ENCODE measurements at places on chromosomes 3 and 15. TPM values are rescaled to one million over a fixed set of nuclear protein-coding genes. Genes with fewer than 3 reads are reported as not detected.

- no peaks in the 10 kb centered on the region for H3K4me1 ChIP-seq
- H3K27me3 ChIP-seq = no peaks in the 10 kb centered on the region
- H3K27ac ChIP-seq = no peak overlapping the region
- no peaks in the 10 kb centered on the region for H3K36me3 ChIP-seq
- DNase-seq = no peak
- H3K4me3 ChIP-seq = no peak overlapping the region
These were observed 39.4 kb upstream of the TBL1XR1 start for GRCh38 chr3:177236704-177237103.

GRCh38 chr3:113153499-113154107 lies 57.8 kb upstream of the BOC start:
- H3K27ac ChIP-seq = no peak overlapping the region
- no peak overlapping the region for H3K4me3 ChIP-seq
- H3K4me1 ChIP-seq = no peaks in the 10 kb centered on the region
- no peaks in the 10 kb centered on the region for H3K36me3 ChIP-seq
- no peak for DNase-seq

GRCh38 chr3:189344996-189345395 lies 173.2 kb downstream of the TPRG1 start:
- no peaks in the 10 kb centered on the region for H3K36me3 ChIP-seq
- DNase-seq = no peak
- no peaks in the 10 kb centered on the region for H3K4me1 ChIP-seq
- H3K27me3 ChIP-seq = no peaks in the 10 kb centered on the region

GRCh38 chr3:30342318-30343060 lies 263.9 kb upstream of the TGFBR2 start:
- peak overlapping the region; percentile 79 for H3K27ac ChIP-seq
- peaks cover 3% of the 10 kb centered on the region for H3K4me1 ChIP-seq
- no peak for DNase-seq
- no peaks in the 10 kb centered on the region for H3K27me3 ChIP-seq
- no peaks in the 10 kb centered on the region for H3K36me3 ChIP-seq

GRCh38 chr3:71784914-71785531 lies at the start of gene PROK2:
PROK2 (minus strand) TSS chr3:71785148; CDS start chr3:71785052, 96 bp downstream.
- no peaks in the 10 kb centered on the region for H3K36me3 ChIP-seq
- peak; percentile 78 for DNase-seq
- H3K4me1 ChIP-seq = no peaks in the 10 kb centered on the region
- H3K27ac ChIP-seq = no peak within 1 kb of the TSS
- H3K4me3 ChIP-seq = no peak within 1 kb of the TSS
- H3K27me3 ChIP-seq = no peaks in the 10 kb centered on the region

GRCh38 chr3:98445949-98446406 lies 17.0 kb upstream of the OR5K1 start:
- no peaks in the 10 kb centered on the region for H3K36me3 ChIP-seq
- H3K27ac ChIP-seq = no peak overlapping the region
- H3K4me1 ChIP-seq = no peaks in the 10 kb centered on the region
- H3K27me3 ChIP-seq = no peaks in the 10 kb centered on the region
- H3K4me3 ChIP-seq = no peak overlapping the region

GRCh38 chr15:70579766-70580165 lies 183.6 kb downstream of the UACA start:
- no peak overlapping the region for H3K4me3 ChIP-seq
- no peaks in the 10 kb centered on the region for H3K36me3 ChIP-seq
- H3K27ac ChIP-seq = no peak overlapping the region
- no peak for DNase-seq

GRCh38 chr3:42505849-42506410 lies 3.5 kb downstream of the VIPR1 start:
- no peaks in the 10 kb centered on the region for H3K36me3 ChIP-seq
- H3K4me1 ChIP-seq = no peaks in the 10 kb centered on the region
- no peaks in the 10 kb centered on the region for H3K27me3 ChIP-seq
- H3K27ac ChIP-seq = no peak overlapping the region
- peak; percentile 11 for DNase-seq

GRCh38 chr3:117074826-117075225 lies 365.2 kb downstream of the TUSC7 start:
- H3K27me3 ChIP-seq = no peaks in the 10 kb centered on the region
- H3K27ac ChIP-seq = no peak overlapping the region
- DNase-seq = no peak
- H3K4me1 ChIP-seq = no peaks in the 10 kb centered on the region

DNA sequence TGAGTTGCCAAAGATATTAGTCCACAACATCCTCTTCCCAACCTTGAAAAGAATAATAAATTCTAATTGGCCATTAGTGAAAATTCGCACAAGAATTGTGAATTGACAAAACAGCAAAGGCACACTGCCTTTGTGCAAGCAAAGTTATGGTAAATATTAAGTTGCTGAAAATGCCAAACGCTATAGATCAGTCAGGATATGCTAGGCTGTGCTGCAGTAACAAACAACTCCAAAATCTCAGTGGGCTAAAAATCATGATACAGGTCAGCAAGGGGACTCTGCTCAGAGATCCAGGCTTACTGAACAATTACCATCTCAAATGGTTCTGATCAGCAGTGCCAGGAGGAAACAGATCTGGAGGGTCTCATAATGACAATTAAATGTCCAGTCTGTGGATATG lies 238.0 kb upstream of the IGF1R start:
- no peaks in the 10 kb centered on the region for H3K4me1 ChIP-seq
- no peak overlapping the region for H3K27ac ChIP-seq
- no peak for DNase-seq
- H3K4me3 ChIP-seq = no peak overlapping the region
- H3K36me3 ChIP-seq = no peaks in the 10 kb centered on the region
- H3K27me3 ChIP-seq = no peaks in the 10 kb centered on the region

DNA sequence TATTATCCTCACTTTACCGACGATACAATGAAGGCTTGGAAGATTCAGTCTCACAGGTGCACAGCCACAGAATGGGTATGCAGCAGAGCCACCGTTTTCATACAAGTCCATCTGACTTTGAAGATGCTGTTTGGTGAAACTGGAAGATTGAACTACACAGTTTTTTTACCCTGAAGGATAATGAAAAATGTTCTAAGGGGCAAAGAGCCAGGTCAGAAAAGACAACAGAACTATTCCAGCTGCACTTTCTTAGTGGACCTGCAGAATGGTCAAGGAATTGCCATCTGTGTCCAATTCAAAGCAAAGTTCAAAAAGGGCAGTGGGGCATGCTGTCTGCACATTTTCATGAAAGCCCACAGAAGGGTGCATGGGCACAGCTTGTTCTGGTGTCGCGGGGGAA lies 127.6 kb upstream of the PDZRN3 start:
- no peak overlapping the region for H3K4me3 ChIP-seq
- DNase-seq = no peak
- H3K27me3 ChIP-seq = no peaks in the 10 kb centered on the region
- no peaks in the 10 kb centered on the region for H3K4me1 ChIP-seq

- H3K4me1 ChIP-seq = no peaks in the 10 kb centered on the region
- H3K4me3 ChIP-seq = no peak overlapping the region
- no peak for DNase-seq
- H3K36me3 ChIP-seq = no peaks in the 10 kb centered on the region
- no peak overlapping the region for H3K27ac ChIP-seq
- no peaks in the 10 kb centered on the region for H3K27me3 ChIP-seq
These were observed 11.7 kb upstream of the FYCO1 start for GRCh38 chr3:46007280-46007679.

DNA sequence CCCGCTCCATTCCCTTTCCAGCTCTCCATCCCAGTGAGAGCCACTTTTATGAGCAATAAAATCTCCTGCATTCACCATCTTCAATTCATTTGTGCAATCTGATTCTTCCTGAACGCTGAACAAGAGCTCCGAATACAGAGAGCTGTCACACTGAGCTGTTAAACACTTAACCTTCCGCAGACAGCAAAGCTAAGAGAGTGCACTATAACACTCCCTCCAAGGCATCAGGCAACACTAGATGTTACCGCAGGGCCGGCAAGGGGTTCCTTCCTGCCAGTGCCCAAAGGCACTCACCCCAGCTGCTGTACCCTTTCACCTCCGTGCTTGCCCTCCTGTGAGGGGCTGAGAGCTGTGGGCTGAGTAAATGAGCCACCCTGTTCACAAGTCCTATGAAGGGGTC lies 85.6 kb downstream of the BCHE start:
- H3K27ac ChIP-seq = no peak overlapping the region
- no peaks in the 10 kb centered on the region for H3K27me3 ChIP-seq
- no peak overlapping the region for H3K4me3 ChIP-seq
- DNase-seq = no peak
- no peaks in the 10 kb centered on the region for H3K36me3 ChIP-seq
- H3K4me1 ChIP-seq = no peaks in the 10 kb centered on the region

Gene ZBBX
- total RNA-seq = not detected

Gene IQCF5
- total RNA-seq = not detected

Gene GNAT1
- total RNA-seq = not detected

Gene CYP8B1
- not detected for total RNA-seq

Gene SNX33
- 59.5 TPM for total RNA-seq

Gene PLCB2
- 23.6 TPM for total RNA-seq

Gene MED12L
- total RNA-seq = 2.3 TPM

Gene TRH
- not detected for total RNA-seq

Gene PRR20G
- total RNA-seq = not detected

Gene WNT7A
- not detected for total RNA-seq

Gene BMF
- 6.0 TPM for total RNA-seq

Data from aorta (tissue), 5 donors.